ENCODE measurements at places on chromosomes 5 and 9. TPM values are rescaled to one million over a fixed set of nuclear protein-coding genes. Genes with fewer than 3 reads are reported as not detected.

DNA sequence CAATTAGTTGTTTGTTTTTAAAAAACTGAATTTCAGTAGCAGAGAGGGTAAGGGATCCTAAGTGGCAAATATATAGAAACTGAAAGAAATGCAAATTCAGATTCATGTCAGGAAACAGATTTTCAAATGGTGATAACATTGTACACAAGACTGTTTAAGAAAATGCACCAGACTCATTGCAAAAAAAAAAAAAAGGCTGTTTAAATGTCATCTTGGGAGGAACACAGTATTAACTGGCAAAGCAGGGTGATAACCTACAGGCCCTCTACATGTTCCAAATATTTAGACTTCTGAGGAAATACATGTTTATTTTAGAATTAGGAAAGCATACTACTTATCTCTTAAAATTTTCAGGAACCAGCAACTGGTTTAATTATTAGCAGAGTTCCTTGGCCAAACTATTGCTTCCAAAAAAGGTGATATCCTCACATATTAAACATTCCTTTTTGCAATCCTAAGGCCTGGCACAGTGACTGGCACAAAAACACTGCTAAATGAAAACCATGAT, 114.5 kb downstream of the TSSK1B start:
- no peak overlapping the region for H3K4me3 ChIP-seq
- H3K36me3 ChIP-seq, result no peaks in the 10 kb centered on the region
- H3K27ac ChIP-seq, result no peak overlapping the region
- DNase-seq, result no peak
- no peaks in the 10 kb centered on the region for H3K4me1 ChIP-seq
- H3K27me3 ChIP-seq, result no peaks in the 10 kb centered on the region

GRCh38 chr5:38420246-38420645, 136.2 kb downstream of the LIFR start:
- H3K4me3 ChIP-seq, result no peak overlapping the region
- no peaks in the 10 kb centered on the region for H3K36me3 ChIP-seq
- no peak overlapping the region for H3K27ac ChIP-seq
- no peaks in the 10 kb centered on the region for H3K4me1 ChIP-seq

DNA sequence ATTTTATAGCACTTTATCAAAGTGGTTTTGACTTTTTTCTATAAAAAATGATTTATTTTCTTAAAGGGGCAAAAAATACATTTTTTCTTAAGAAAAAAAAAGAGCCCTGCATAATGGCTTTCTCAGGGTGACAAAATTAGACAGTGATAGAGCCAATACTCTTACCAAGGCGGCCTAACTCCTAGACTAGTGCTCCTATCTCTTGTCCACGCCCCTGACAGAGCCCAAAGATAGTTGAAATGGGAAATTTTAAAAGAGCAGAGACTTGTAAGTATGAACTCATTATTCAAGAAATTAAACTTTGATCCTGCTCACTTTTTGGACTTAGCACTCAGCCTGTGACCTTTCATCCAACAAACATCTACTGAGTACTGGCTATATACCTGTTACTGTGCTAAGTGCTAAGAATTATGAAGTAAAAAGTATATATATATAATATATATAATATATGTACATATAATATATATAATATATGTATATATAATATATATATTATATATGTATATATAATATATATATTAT, 1.2 kb downstream of the INVS start:
- H3K4me1 ChIP-seq, result peaks cover 21% of the 10 kb centered on the region
- H3K36me3 ChIP-seq, result peaks cover 4% of the 10 kb centered on the region
- H3K4me3 ChIP-seq, result peak overlapping the region; percentile 90
- peak overlapping the region; percentile 94 for H3K27ac ChIP-seq
- H3K27me3 ChIP-seq, result no peaks in the 10 kb centered on the region
- no peak for DNase-seq

ANKDD1B gene
- total RNA-seq, result 17.8 TPM

DNA sequence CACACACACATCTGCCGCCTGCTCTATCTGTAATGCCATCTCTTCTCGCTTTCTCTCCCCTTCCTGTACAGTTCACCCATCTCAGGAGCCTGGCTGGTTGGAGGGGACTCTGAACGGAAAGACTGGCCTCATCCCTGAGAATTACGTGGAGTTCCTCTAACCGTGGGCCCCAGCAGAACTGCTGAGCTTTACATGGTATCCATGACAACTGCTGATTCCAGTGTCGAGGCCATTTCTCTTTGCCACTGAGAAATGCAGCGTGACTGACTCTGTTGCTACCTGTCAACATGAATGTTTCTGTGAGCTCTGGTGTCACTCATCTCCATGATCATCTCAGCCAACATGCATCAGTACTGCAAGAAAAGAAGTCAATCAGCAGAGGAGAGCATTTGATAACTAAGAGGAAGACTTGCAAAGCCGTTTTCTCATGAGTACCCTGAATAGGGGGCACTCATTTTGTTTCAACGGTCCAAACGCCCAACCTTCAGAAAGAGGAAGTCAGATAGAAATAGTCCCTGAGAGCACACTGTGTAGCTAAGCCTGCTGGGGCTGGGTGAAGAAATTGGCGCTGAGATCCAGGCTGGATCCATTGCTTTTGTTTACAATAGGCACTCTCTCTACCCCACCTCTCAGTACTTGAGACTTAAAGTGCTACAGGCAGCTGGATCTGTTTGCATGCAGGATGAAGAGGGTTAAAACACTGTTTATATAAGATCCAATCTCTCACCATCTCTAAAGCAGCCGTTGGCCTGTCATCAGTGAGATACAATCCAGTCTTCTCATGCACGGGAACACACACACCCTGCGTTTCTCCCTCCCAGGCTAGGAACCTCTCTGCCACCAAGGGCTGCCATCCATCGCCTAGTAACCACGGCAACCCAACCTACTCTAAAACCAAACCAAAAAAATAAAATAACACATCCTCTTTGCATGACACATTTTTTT, 180.9 kb downstream of the NR3C1 start:
- H3K36me3 ChIP-seq, result no peaks in the 10 kb centered on the region
- H3K4me3 ChIP-seq, result no peak overlapping the region
- no peaks in the 10 kb centered on the region for H3K4me1 ChIP-seq
- no peaks in the 10 kb centered on the region for H3K27me3 ChIP-seq
- H3K27ac ChIP-seq, result peak overlapping the region; percentile 61
- no peak for DNase-seq

- H3K36me3 ChIP-seq, result no peaks in the 10 kb centered on the region
- DNase-seq, result no peak
- no peak overlapping the region for H3K27ac ChIP-seq
Measured at GRCh38 chr5:66869347-66869746, 273.2 kb downstream of the MAST4 start.

DNA sequence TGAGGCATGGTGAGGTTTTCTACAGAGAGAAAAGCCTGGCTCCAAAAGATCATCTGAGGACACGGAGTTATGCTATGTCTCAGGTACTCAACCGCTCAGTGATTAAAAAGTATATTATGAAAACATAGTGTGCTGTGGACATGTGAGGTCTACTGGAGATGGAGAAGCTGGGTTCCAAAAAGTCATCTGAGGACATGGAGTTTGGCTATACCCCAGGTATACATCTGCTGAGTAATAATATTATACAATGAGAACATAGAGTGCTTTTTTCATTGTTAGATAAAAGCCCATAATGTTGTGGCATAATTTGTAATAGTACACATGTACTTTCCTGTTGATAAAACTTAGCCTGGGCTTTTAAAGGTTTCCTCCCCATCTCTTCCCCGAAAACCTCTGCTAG, 70.7 kb upstream of the SHISAL2B start:
- no peak overlapping the region for H3K27ac ChIP-seq
- no peaks in the 10 kb centered on the region for H3K4me1 ChIP-seq
- DNase-seq, result no peak
- no peaks in the 10 kb centered on the region for H3K36me3 ChIP-seq
- H3K27me3 ChIP-seq, result no peaks in the 10 kb centered on the region
- no peak overlapping the region for H3K4me3 ChIP-seq

SPATA31D3 gene
- not detected for total RNA-seq

CATSPER3 gene
- 1.1 TPM for total RNA-seq

- DNase-seq, result no peak
- H3K4me1 ChIP-seq, result no peaks in the 10 kb centered on the region
- no peak overlapping the region for H3K27ac ChIP-seq
- no peaks in the 10 kb centered on the region for H3K27me3 ChIP-seq
Measured at GRCh38 chr5:87061046-87061445, 206.6 kb upstream of the RASA1 start.

DNA sequence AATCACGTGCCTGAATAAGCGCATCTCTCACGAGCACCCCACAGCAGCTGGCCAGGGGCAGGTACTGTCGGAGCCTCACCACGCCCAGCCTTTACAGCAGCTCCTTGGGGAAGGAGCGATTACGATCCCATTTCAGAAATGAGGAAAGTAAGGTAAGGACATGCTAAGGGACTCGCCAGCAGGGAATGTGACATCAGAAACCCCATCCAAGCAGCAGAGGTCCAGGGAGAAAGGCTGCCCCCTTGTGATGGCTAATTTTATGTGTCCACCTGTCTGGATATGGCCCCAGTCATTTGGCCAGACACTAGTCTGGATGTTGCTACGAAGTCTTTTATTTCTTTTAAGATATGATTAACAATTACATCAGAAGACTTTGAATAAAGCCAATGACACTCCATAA, 77.3 kb downstream of the UBE2QL1 start:
- H3K27me3 ChIP-seq, result no peaks in the 10 kb centered on the region
- H3K27ac ChIP-seq, result no peak overlapping the region
- DNase-seq, result no peak
- no peaks in the 10 kb centered on the region for H3K36me3 ChIP-seq
- no peak overlapping the region for H3K4me3 ChIP-seq

- no peaks in the 10 kb centered on the region for H3K36me3 ChIP-seq
- no peak overlapping the region for H3K27ac ChIP-seq
- DNase-seq, result no peak
- H3K4me1 ChIP-seq, result no peaks in the 10 kb centered on the region
Measured at GRCh38 chr5:133467335-133467779, 145.0 kb downstream of the FSTL4 start.

GRCh38 chr9:133275105-133276000, at the start of gene ABO:
Gene ABO (minus strand): TSS chr9:133275201.
- H3K27me3 ChIP-seq, result peaks cover 18% of the 10 kb centered on the region
- H3K4me3 ChIP-seq, result peak within 1 kb of the TSS; percentile 61
- peaks cover 38% of the 10 kb centered on the region for H3K4me1 ChIP-seq
- H3K27ac ChIP-seq, result peak within 1 kb of the TSS; percentile 95
- peak; percentile 58 for DNase-seq
- H3K36me3 ChIP-seq, result no peaks in the 10 kb centered on the region

DNA sequence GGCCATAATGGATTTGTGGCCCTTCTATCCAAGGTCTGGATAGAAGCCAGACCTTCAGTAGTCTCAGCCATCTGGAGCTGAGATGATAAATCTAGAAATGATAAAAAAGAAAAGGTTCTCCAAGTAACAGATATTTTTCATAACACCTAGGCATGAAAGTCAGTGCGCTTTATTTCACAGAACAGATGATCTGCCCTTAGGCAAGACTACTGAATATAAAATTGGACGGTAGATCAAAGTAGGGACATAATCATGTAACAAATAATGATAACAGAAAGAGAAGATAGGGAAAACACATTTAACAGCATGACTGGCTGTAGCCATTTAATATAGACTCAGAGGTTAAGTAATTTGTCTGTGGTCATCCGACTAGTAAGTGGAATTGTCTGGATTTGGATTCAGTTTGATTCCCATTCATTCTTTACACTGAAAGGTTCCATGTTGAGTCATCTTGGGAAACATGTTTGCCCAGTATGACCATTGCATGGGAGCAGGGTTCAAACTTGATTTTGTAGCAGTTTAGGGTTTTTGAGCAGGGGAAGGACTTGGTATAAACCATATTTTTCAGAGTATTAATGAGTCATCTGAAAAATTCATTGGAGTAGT, 4.1 kb upstream of the CAVIN4 start:
- H3K27me3 ChIP-seq, result no peaks in the 10 kb centered on the region
- no peaks in the 10 kb centered on the region for H3K4me1 ChIP-seq
- H3K4me3 ChIP-seq, result no peak overlapping the region
- no peaks in the 10 kb centered on the region for H3K36me3 ChIP-seq
- no peak for DNase-seq

GIN1 gene
- 8.5 TPM for total RNA-seq

DNA sequence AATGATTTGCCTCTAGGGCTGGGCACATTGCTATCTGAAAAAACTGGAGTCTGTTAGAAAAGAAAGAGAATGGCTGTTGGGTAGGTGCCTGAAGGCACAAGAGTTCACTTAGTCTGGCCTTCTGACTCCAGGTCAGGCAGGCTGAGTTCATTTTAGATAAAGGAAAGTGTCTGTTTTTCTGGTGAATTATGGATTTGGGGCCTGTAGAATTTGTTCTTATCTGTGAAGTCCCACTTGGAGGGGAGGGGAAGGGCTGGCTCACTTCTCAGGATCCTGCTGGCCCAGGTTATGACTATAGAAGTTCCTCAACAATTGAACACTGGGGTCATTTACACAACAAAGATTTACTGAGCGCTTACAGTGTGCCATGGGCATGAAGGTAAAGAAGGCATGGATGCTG, 11.5 kb upstream of the SEPTIN8 start:
- no peak overlapping the region for H3K4me3 ChIP-seq
- H3K4me1 ChIP-seq, result no peaks in the 10 kb centered on the region
- no peaks in the 10 kb centered on the region for H3K36me3 ChIP-seq
- no peaks in the 10 kb centered on the region for H3K27me3 ChIP-seq
- no peak for DNase-seq

DNA sequence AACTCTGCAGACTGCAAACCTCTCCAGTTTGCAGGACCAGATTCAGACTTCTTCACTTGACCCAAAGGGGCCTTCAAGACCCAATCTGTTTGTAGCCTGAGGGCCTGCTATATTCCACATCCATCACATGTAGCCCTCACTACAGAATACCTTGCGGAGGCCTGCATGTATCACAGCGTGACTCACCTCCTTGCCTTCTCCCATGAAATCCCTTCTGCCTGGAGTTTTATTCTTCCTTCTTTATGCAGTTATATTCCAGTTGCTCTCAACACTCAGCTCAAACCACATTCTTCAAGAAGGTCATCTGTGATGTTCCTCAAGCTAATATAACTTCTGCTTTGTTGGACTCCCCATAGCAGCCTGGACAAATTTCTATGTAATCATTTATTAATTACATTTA, 198.5 kb upstream of the PTGER4 start:
- H3K36me3 ChIP-seq, result no peaks in the 10 kb centered on the region
- no peak overlapping the region for H3K27ac ChIP-seq
- no peaks in the 10 kb centered on the region for H3K27me3 ChIP-seq
- DNase-seq, result no peak

DNA sequence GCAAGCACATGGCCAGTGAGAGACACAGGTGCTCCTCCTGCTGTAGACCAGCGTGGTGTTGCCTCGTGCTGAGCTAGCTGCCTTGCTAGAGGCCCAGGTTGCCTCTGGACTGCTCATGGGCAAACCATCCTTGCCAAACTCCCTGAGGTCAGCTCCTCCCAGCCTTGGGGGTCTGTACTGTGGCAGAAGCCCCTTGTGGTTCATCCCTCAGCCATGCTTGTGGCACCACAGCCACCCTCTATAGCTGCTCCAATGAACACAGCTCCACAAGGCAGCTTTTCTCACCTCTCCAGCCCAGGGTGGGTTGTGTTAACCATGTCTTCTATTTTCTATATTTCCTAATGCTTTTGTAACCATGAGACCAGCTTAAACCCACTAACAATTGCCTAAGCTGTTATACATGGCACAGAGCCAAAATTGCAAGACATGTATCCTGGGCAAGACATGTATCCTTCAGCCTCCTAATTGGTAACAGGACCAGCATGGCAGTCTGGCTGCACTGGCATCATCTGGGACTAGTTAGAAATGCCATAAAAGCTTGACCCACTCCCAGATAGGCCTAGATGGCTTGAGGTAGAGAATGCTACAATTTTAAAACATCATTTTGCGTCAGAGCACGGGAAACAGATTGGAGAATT, 183.1 kb upstream of the S1PR3 start:
- DNase-seq, result no peak
- no peaks in the 10 kb centered on the region for H3K4me1 ChIP-seq
- no peaks in the 10 kb centered on the region for H3K36me3 ChIP-seq
- H3K27ac ChIP-seq, result no peak overlapping the region
- no peak overlapping the region for H3K4me3 ChIP-seq

SLC36A3 gene
- not detected for total RNA-seq

Data from transverse colon (tissue), 4 donors.